ENCODE measurements at places on chromosomes 3 and 15.

DNA sequence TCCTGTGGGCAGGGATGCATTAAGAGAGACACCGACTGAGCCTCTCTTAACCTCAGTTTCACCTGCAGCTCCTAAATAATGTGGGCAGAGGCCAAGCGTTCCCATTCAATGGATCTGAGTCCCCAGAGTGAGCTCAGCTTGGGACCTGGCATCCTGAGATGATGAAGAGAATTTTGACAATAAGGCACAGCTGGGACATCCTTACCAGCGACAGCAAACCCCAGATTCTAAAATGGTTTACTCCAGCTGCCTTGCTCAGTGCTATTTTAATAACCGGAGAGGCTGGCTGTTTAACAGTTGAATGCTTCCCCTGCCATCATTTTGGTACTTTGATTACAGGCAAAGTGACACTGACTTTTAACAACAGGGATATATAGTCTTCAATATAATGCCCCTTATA, 123.7 kb downstream of the WDR76 start:
- no peaks in the 10 kb centered on the region for H3K27me3 ChIP-seq
- H3K27ac ChIP-seq = no peak overlapping the region
- no peak overlapping the region for H3K4me3 ChIP-seq
- no peaks in the 10 kb centered on the region for H3K4me1 ChIP-seq

DNA sequence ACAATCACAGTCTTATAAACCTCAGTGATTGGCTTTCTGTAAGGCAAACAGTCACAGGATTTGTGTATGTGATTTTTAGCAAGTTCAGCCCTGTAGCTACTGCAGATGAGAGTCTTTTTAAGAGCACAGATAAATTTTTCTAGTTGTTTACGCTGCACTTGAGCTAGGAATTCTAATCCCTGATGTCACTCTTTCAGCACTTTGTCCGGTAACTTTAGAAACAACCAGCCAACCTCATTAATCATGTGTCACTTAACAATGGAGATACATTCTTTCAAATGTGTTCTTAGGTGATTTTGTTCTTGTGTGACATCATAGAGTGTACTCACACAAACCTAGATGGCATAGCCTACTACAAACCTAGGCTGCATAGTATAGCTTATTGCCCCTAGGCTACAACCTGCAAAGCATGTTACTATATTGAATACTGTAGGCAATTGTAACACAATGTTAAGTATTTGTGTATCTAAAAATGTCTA, 36.8 kb upstream of the GOLGA6L2 start:
- H3K36me3 ChIP-seq = no peaks in the 10 kb centered on the region
- H3K27ac ChIP-seq = no peak overlapping the region
- H3K4me1 ChIP-seq = no peaks in the 10 kb centered on the region
- no peaks in the 10 kb centered on the region for H3K27me3 ChIP-seq
- no peak overlapping the region for H3K4me3 ChIP-seq
- DNase-seq = no peak

DNA sequence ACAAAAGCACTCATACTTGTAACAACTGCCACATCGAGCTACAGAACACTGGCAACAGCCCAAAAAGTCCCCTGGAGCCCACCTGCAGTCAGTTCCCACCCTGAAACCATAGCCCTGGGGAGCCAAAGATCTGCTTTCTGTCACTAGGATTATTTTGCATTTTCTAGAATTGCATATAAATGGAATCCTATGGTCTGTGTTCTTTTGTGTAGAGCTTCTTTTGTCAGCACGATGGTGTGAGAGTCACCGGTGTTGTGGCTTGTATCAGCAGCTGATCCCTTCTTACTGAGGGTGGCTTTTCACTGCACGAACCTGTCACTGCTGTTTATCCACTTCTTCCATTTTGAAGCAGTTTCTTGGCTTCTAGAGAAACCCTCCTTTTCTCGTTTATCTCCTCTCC, 60.1 kb upstream of the PRR23E start:
- H3K27ac ChIP-seq = no peak overlapping the region
- no peak for DNase-seq
- H3K4me3 ChIP-seq = no peak overlapping the region
- no peaks in the 10 kb centered on the region for H3K36me3 ChIP-seq
- peaks cover 7% of the 10 kb centered on the region for H3K4me1 ChIP-seq

DNA sequence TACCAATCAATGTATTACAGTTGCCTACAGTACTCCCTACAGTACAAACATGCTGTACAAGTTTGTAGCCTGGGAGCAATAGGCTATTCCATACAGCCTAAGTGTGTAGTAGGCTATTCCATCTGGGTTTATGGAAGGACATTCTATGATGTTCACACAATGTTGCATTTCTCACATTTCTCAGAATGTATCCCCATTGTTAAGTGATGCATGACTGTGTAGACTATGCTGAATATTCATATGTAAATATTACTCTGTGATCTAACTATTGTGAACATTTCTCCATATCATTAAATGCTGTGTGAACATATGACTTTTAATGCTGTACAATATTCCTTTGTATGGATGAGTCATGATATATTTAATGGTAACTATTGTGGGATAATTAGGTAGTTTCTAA, 139.2 kb upstream of the ADAMTS9 start:
- H3K27me3 ChIP-seq = no peaks in the 10 kb centered on the region
- H3K36me3 ChIP-seq = no peaks in the 10 kb centered on the region
- DNase-seq = no peak
- H3K4me3 ChIP-seq = no peak overlapping the region
- H3K27ac ChIP-seq = no peak overlapping the region

DNA sequence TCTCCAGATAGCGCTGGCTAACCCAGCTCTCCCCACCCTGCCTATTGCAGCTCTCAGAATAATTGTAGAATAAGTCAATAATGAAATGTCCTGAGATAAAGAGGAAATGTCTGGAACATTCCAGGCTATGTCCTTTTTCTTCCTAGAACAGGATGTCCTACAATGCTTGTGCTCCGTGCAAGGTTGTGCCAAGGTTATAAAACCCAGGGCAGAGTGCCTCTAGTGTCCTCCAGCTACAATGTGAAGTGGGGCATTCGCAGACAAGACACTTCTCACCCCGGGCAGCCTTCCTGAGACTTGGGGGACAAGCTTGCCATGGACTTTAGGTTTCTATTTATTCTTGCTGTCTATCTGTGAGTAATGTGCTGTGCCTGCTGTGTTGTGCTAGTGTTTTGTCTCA, 900.6 kb downstream of the TUSC7 start:
- H3K36me3 ChIP-seq = no peaks in the 10 kb centered on the region
- H3K27ac ChIP-seq = no peak overlapping the region
- DNase-seq = no peak
- no peaks in the 10 kb centered on the region for H3K4me1 ChIP-seq
- no peak overlapping the region for H3K4me3 ChIP-seq
- H3K27me3 ChIP-seq = no peaks in the 10 kb centered on the region

DNA sequence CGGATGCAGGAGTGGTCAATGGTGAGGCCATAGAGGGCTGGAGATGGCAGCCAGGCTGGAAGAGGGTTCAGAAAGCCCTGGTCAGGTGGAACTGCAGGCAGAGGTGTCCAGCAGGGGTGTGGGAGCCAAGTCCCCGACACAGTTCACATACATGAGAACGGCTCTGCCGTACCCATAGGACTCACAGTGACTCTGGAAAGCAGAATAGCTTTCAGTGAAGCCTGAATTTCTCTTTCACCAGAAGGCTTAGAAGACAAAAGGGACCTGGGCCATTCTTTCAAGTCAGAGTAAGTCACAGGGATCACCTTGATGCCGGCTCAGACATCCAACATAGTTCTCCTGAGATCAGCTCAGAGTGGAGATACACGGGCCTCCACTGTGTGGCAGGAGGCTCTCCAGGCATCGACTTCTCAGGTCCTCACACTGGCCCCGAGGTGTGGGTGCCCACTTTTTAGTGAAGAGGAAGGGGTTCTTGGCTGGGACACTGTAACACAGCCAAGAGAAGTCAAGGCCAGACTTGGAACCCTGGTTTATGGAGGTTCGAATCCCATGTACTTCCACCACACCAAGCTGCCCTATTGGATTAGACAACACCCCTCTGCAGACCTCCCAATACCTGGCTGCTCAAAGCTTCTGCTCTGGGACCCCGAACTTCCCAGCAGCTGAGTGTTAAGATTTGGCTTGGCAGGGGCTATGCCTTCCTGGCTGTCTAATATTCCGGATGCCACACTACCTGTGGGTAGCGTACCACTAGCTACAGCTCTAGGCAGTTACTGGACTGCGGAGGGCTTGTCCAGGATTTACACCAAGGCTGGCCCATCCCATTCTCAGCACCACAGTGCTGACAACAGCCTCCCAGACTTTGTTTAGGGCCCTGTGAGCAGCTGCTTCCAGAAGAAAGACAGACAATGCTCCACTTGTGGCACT, 40.4 kb upstream of the RAB6B start:
- no peaks in the 10 kb centered on the region for H3K36me3 ChIP-seq
- no peaks in the 10 kb centered on the region for H3K4me1 ChIP-seq
- H3K27ac ChIP-seq = no peak overlapping the region
- no peaks in the 10 kb centered on the region for H3K27me3 ChIP-seq
- H3K4me3 ChIP-seq = no peak overlapping the region

GRCh38 chr3:62793946-62794345, 81.3 kb downstream of the CADPS start:
- DNase-seq = no peak
- H3K36me3 ChIP-seq = no peaks in the 10 kb centered on the region
- H3K4me3 ChIP-seq = no peak overlapping the region
- H3K4me1 ChIP-seq = 0 out of 2 replicates have a peak, but pooled peaks cover 1% of the 10 kb centered on the region

DNA sequence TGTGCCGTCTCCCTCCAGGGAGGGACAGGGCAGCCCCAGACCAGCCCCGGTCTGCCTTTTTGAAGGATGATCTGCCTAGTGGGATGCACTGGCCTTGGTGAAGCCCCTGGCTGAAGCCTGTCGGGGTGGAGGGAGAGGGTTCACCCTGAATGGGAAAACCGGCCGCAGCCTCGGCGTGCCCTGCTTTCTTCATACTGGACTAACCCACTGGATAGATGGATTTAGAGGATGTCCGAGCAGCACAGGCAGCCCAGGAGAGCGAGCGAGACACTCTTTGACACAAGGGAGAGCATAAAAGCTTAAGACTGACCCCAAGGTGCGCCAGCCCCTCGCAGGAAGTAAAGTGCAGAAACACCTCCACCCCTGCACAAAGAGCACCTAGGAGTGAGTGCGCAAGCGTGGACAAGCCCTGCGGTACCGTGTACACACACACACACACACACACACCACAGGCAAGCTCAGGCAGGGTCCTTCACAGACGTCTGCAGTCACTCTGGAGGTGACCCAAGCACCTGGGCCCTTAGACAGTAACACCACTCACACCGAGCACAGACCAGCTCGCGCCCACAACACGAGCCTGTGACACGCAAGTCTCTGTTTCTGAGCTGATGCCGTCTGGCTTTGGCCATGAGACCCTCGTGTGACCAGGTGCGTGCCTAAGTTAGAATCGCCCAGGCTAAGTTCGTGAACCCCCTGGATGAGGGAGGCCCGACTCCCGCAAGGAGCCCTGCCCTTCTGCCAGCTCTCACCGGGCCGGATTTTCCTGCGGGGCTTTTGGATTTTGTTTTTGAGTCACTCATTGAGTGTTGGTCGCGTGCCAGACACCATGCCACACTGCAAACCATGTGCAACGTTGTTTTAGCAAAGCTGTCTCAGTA, 11.3 kb downstream of the SEMA4B start:
- H3K4me3 ChIP-seq = no peak overlapping the region
- H3K27me3 ChIP-seq = no peaks in the 10 kb centered on the region
- DNase-seq = no peak
- H3K36me3 ChIP-seq = 0 out of 2 replicates have a peak, but pooled peaks cover 3% of the 10 kb centered on the region
- no peak overlapping the region for H3K27ac ChIP-seq

DNA sequence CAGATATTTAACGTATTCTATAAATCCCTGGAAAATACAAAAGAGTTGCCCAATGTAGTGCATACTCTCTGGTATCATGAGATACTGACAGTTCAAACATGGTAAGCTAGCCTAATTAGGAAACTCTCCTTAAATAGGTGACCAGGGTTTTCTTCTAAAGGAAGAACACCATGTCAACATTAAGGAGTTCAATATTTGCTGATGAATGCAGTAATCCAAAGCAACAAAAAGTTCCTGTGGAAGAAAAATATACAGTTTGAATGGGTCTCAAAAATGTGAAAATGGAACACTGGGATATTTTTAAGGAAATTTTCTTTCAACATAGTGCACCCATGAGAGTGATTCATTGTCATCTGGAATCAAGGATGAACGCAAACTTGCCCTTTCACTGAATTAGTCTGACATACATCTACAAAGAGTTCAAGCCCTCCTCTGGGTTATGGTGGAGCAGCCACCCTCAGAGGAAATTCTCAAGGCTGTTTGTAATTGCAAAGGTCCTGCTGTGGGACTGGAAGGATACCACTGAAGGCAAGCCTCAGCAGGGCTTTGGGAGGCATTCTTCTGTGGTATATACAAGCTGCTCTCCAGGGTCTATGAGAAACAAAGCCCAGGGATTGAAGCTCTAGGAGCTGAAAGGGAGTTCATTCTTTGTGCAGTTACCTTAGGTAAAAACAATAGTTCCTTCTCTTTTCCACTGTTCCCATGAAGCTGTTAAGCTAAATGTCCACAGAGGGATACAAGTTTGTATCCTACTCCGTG, 700.3 kb downstream of the TUSC7 start:
- no peak overlapping the region for H3K4me3 ChIP-seq
- H3K36me3 ChIP-seq = no peaks in the 10 kb centered on the region
- no peaks in the 10 kb centered on the region for H3K27me3 ChIP-seq
- H3K4me1 ChIP-seq = no peaks in the 10 kb centered on the region
- no peak overlapping the region for H3K27ac ChIP-seq

DNA sequence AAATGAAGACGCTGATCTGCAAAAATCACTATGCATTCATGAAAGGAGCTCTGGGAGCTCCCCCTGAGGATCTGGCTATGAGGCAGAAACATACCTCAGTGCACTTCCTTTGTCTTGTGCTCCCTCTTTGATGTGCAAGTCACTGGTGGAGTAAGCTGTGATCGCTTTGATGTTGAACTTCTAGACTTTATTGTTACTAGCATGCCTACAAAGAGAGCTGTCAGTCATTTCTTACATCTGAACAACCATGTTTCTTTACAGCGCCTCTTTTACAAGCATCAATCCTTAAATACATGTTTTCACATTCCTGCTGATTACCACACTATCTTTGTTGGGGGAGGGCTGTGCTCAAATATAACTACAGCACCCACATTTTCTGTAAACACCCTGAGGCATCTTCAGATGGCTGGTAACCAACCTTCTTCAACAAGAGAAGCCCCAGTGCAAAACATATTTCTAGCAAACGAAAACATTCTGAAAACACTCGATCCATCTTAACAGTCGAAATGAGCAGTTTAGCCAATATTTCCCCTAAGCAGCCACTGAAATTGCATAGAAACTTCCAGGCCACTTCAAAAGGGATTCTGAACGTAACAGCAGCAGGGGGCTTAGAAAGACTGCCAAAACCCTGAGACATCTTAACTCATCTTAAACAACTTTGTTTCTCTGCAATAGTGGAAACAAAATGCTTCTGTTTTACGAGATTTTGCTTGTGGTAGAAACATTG, 101.9 kb upstream of the ICE2 start:
- no peak overlapping the region for H3K4me3 ChIP-seq
- H3K36me3 ChIP-seq = no peaks in the 10 kb centered on the region
- peaks cover 2% of the 10 kb centered on the region for H3K4me1 ChIP-seq
- H3K27me3 ChIP-seq = no peaks in the 10 kb centered on the region
- H3K27ac ChIP-seq = no peak overlapping the region
- no peak for DNase-seq
